ENCODE measurements at places on chromosomes 16 and 17.

DNA sequence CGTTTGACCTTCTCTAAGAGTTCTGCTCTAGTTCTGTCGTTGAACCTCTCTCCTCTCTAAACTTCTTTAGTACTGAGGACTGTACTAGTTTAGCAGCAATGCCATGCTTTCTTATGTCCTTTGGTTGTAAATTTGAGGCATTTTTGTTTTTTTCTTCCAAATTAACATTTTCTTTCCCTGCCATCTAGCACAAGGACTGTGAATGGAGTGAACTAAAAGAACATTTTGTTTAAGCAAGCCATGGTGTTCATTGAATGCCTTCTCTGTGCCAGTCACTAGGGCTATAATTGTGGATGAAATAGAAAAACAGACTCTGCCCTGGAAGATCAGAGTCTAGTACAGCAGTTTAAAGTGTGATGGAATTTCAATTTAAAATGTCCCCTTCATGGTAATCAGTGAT lies 137.9 kb downstream of the FTO start:
- DNase-seq: no peak

GRCh38 chr17:4785311-4786105 lies 656 bp downstream of the VMO1 start:
- no peak for DNase-seq

- no peak for DNase-seq
These were observed 1.3 kb upstream of the CCDC102A start for GRCh38 chr16:57537581-57538234.

DNA sequence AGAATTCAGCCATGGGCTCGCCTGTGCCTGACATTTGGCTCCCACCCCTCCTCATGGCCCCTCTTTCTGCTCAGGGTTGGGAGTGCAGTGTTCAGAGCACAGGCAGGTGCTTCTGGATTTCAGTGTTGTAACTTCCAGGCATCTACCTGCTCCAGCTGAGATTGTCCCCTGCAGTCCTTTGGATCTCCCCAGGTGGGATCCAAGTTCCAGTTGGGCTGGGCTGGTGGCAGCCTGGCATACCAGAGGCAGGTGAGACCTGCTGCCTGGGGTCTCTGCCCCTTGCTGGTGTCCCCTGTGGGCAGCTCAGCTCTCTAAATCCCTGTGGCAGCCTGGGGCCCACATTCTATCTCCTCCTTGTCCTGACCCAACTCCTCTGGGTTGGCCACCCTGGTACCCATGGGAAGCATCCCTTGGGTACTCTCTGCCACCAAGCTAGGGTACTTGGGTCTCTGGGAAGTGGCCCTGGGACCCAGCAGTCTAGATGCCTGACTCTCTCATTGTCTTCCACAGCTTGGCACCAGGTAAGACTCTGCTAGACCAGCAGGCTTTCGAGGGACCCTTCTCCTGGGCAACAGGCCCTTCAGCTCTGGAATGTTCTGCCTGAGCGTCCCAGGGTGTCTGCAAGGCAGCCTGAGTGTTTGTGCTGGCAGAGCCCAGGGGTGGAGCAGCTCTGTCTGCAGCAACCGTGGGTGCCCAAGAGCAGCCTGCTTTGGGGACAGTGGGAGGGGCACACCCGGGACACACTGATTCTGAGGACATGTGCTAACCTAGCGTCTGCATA lies 42.5 kb downstream of the DNAH17 start:
- no peak for DNase-seq

DNA sequence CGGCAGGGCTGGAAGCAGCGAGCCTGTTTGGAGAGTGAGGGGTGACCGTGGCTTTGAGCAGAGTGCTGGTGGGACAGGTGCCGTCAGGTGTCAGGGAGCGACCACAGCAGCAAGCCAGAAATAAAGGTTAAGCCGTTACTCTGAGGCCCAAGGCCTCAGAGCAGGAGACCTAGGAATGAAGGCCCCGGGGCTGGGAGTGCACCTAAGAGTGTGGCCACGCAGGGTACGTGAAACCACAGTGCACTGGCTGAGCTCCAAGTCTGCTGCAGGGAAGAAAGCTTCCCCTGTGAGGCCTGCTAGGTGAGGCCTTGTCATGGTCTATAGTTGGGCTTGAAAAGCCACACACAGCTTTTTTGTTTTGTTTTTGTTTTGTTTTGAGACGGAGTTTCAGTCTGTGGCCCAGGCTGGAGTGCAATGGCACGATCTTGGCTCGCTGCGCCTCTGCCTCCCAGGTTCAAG lies 8.7 kb downstream of the CLUAP1 start:
- peak; percentile 80 for DNase-seq

DNA sequence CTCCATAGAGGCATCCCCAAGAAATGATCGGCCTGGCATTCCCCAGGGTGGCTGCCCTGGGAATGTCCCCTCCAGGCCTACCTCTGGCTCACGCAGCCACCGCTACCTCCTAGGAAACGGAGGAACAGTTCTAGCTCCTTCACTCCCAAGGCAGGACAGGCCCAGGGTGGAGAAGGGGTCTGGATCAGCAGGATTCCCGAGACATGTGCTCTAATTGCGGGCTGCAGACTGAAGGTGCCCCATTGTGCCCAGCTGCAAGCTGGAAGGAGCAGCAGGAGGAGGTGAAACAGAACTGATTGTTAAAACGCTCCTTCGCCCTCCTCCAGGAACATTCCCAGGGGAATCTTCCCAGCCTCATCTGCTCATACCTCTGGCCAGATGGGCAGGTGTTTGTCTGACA lies 40.8 kb downstream of the SCNN1G start:
- no peak for DNase-seq

DNA sequence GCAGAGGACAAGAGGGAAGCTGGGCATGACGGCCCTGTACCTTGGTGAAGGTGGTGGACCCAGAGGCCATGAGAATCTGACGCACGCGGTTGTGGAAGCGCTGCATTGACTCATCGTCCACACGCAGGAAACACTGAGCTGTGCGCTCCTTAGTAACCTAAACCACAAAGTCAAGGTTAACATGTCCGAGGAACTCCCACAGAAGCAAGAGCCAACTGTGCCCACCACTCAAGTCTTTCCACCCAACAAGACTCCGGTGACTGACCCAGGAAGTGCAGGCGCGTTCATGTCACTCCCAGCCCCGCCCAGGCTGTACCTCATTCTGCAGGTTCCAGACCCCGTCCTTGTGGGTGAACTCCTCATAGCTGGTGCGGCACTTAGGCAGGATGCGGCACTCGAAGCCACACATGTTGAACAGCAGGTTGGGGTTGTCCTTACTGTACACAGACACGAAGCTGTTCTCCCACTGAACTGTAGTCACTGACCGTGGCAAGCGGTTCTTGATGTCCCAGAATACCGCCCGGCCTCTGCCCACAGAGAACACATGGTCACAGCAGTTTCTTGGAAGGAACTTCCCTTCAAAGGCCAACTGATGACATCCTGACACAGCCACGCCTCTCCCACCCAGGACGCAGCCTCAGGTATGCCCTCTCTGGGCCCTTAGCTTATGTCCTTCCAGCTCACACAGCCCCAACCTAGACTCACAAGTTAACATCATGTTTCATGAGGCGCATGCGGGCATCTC lies 11.5 kb downstream of the PRPF8 start:
- peak; percentile 28 for DNase-seq

GRCh38 chr17:65370669-65371131 lies 190.7 kb downstream of the AXIN2 start:
- DNase-seq: peak; percentile 2

DNA sequence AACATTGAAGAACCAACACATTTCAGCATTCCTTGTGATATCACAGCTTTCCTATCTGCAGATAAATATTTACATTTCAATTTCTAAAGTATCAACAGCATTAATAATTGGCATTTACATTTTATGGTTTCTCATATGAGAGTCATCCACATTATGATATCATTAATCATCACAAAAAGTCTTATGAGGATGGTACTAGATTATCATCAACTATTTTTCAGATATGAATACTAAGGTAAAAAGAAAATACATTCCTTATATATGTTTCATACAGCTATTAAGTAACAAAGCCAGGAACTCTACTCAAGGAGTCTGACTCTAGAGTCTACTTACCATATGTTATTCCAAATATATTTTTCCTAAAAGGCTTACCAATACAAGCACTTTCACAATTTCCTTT lies 40.7 kb downstream of the ABCA5 start:
- DNase-seq: no peak

GRCh38 chr16:2009164-2009711 lies 383 bp downstream of the ZNF598 start:
- DNase-seq: no peak

DNA sequence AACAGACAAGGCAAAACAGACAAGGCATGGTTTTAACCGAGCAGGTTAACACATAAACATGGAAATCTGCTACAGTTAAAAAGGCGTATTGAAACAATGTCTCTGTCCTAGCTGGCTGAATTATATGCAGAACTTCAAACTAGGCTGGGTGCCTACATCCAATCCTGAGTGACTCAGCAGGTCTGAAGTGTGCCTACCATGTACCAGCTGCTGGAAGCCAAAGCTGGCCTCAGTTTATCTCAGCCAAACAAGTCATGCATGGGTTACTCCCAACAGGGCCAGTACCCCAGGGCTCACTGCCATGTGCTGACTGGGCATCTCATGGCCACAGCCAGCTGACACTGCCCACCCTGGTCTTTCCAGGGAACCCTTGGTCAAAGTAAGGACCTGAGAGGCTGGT lies 4.0 kb downstream of the C1QBP start:
- no peak for DNase-seq

- no peak for DNase-seq
These were observed 5.9 kb upstream of the UBE2O start for GRCh38 chr17:76458580-76459490.

DNA sequence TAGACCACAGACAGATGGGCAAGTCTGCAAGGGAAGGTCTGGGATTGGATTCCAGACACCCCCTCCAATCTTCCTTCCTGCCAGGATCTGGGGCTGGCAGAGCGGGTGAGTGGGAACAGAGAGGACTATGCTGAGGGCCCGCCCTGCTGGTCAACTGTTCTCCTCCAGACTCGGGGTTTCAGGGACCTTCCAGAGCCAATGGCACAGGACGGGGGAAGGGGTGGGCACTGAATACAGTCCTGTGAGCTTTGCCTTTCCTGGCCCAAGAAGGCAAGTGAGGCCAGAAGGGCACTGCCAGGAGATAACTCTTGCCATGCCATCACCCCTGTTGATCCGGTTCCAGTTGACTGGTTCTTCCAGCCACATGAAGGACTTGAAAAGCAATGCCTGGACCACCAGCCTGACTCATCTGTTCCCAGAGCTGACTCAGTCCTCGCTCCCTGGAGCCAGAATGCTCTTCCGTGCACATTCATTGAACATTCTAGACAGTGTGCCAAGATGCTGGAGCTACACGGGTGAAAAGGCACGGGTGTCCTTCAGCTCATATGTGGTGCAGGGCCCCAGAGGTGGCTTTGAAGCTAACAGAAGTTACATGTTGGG lies 533 bp upstream of the MEFV start:
- DNase-seq: no peak

- DNase-seq: no peak
These were observed 24.1 kb downstream of the BAIAP2 start for GRCh38 chr17:81059026-81059425.

DNA sequence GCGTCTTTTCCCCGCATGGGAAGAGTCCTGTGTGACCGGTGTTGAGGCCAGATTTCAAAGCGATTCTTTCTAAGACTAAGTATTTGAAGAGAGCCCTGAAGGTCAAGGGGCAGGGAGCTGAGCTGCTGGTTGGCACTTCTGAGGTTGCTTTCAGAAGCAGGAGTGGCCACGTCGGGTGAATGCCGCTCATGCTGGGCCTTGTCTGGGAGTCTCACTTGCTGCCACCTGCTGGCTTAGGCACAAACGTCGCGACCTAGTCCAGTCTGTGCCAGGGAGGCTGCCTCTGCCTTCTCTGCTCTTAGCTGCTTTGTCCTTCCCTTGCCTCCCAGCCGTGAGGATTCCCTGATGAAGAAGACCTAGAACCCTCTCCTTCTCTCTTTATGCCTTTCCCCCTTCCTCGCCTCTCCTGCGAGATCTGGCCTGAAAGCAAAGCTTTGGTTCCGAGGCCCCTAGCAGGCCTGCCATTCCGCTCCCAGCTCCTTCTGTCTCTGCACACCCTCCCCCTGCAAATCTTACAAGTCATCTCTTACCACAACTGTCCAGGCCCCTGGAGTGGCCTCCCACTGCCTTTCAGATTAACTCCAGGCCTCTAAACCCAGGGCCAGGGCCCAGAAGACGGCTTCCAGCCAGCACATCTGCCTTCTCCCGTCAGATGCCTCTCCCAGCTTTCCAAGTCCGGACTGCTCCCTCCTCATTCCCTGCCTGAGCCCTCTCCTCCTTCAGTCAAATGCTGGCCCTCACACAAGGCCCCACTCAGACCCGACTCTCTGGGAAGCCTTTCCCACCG lies 11.4 kb downstream of the CTNS start:
- peak; percentile 21 for DNase-seq

DNA sequence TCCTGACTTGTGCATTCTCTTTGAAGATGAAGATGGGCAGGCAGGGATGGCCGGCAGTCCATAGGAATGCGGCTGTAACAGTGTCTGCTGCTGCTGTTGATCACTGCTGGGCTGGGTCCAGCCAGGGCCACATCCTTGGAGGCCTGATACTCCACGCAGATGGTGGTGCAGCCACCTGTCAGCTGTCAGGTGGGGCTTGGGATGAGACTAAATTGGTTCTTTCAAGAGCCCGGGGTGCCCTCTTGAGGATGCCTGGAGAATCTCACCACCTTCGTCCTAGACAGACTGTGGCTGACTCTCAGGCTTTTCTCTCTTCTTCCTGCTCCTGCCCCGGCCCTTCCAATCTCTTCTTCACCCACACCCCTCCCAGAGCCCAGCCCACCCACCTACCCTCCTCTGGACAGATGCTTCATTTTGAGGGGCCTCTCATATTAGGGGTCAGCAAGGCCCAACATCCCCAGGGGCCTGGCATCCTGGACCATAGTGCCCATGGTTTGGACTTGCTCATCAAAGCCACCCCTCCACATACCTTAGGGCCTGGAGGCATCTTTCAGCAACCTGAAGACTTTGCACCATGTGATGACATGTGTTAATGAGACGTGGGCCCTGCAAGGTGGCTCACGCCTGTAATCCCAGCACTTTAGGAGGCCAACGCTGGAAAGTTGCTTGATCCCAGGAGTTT lies 19.1 kb downstream of the OSBPL7 start:
- peak; percentile 70 for DNase-seq

GRCh38 chr17:59415397-59415796 lies 83.9 kb downstream of the YPEL2 start:
- DNase-seq: no peak

GRCh38 chr17:77498091-77498741 lies 357.4 kb downstream of the SEC14L1 start:
- no peak for DNase-seq
